ENCODE measurements at places on chromosomes 4 and X.

DNA sequence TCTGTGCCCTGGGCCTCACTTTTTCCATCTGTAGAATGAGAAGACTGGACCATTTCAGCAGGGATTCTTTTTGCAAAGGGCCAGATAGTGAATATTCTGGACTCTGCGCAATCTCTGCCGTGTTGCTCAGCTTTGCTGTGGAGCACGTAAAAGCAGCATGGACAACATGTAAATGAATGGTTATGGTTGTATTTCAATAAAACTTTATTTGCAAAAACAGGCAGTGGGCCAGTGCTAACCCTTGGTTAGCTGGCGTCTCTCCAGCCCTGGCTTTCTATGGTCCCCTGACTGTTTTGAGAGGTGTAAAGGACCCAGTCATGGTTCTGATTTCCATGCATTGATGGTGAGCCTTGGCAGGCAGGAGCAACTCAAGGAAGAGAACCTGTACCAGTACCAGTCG is 18.7 kb downstream of the WFS1 start:
- no peak for DNase-seq

- no peak for DNase-seq
Measured at GRCh38 chr4:139229534-139230039, 50.4 kb downstream of the MGARP start.

- peak; percentile 62 for DNase-seq
Measured at GRCh38 chr4:37685823-37686372, 278 bp downstream of the RELL1 start.

GRCh38 chr4:151462554-151462953 is 53.6 kb downstream of the FHIP1A start:
- DNase-seq, result no peak

DNA sequence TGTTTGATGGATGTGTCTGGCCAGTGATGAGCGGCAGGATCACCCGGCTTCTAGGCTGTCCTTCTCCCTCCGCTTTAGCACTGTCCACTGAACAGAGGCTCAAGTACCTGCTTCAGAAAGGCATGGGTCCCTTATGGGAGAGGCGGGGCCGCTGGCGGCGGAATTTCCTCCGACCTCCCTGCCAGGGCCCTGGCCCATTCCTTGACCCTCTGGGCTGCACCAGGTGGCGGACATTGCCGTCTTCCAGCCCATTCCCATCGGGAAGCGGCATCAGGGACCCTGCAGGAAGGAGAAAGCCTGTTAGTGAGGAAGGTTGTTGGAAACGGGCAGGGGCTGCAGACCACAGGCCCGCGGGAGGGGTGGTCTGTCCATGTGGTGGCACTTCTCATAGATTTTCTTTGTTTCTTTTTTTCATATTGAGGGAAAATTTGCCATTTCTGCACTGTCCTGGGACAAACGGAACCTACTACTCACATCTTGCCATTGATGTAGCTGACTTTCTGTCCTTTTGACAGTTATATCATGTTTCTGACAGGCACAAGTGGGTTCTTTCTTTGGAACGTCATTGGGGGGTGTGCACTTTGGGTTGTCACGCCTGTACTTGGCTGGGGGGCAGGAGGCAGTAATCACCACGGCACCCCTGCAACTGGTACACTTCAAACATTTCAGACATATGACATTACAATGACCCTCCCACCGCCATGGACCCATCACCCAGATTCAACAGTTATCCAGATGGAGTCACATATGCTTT is 6.1 kb downstream of the APLN start:
- DNase-seq, result no peak

- no peak for DNase-seq
Measured at GRCh38 chr4:178595500-178596138, 1153.4 kb upstream of the AGA start.

GRCh38 chr4:102137217-102137616 is 208.1 kb downstream of the SLC39A8 start:
- DNase-seq, result no peak

DNA sequence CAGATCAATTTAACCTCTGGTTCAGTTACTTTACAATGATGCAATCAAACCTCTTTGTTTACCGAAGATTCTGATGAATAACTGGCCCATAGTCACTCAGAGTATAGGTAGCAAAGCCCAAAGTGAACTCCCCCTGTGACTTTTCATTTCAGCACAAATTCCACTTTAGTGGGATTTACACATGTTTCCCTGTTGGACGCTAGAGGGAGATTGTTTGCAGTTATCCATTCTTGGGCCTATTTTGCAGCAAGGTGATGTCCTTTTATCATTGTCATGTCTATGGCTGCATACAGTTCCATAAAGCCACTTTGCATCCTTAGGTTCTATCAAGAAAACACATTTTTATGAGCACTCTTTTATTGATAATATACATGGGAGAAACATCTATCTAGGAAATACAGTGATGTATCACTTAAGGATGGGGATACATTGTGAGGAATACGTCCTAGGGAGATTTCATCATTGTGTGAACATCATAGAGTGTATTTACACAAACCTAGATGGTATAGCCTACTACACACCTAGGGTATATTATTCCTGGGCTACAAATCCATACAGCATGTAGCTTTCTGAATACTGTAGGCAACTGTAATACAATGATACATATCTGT is 14.5 kb upstream of the DKK2 start:
- no peak for DNase-seq

DNA sequence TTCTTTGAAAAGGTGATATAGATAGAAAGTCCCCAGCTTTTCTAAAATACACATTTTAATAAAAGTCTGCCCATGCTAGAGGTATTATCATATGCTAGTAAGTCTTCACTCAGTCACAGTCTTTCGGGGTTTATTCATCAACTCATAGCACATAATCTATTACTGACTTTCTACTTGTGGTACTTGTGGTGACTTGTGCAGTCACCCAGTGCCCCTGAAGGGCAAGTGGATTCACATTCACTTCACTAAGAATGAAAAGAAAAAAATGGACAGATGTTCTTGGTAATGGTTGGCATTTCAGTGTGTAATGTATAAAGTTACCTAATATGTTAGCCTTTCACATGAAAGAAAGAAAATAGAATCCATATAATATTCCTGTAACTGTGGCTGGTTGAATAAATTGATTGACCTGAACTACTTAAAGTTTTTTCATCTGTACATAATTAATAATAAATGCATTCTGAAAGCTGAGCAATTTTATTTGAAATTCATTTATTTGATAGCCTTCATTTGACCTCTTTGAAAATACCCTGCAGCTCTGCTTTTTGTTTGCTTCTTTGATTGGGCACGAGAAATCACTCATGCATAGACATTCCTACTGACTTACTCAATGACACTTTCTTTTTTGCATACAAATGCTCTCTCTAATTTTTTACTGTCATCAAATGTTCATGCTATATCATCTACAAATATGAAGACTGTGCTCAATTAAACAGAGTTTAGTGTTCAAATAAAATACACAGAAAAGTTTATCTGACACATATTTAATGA is 39.5 kb upstream of the ZNF330 start:
- DNase-seq, result no peak

GRCh38 chr4:162837679-162838078 is 329.0 kb downstream of the NAF1 start:
- DNase-seq, result no peak

GRCh38 chr4:17164666-17165065 is 266.2 kb upstream of the LDB2 start:
- no peak for DNase-seq

GRCh38 chr4:3284734-3285557 is 7.9 kb upstream of the RGS12 start:
- DNase-seq, result no peak

DNA sequence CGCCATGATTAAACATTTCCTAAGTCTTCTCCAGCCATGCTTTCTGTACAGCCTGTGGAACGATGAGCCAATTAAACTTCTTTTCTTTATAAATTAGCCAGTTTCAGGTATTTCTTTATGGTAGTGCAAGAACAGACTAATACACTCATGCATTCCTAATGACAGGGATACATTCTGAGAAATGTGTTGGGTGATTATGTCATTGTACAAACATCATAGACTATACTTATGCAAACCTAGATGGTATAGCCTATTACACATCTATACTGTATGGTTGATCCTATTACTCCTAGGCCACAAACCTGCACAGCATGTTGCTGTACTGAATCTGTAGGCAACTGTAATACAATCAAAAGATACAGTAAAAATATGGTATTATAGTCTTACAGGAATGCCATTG is 83.1 kb downstream of the ATOH1 start:
- no peak for DNase-seq

DNA sequence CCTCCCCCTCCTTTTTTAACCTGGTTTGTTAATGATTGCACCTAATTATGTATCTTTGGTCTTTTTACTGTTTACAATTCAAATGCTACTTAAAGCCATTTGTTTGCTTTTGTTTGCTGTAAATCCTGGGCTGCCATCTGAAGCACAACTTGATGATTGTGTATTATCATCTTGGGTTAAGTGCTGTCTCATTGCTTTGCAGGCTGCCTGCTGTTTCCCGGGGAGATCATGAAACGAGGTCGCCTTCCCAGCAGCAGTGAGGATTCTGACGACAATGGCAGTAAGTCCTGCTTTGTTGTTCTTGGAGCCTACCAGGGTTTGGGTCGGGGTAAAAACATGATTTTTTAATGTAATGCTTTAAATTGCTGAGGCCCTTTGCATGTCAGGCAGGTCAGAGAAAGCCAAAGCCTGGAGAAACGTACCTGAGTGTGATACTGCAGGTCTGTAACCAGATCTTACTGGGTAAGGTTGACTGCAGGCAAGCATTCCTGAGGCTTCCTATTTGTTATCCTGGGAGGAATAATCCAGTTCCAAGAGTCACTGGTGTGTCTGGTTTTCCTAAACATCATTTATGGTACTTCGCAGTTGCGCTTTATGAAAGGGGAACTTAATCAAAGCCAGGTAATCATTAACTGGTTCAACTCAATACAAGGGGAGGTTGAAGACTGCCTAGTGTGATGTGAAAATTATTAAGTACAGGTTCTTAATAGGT is 22.2 kb downstream of the JADE1 start:
- DNase-seq, result no peak

DNA sequence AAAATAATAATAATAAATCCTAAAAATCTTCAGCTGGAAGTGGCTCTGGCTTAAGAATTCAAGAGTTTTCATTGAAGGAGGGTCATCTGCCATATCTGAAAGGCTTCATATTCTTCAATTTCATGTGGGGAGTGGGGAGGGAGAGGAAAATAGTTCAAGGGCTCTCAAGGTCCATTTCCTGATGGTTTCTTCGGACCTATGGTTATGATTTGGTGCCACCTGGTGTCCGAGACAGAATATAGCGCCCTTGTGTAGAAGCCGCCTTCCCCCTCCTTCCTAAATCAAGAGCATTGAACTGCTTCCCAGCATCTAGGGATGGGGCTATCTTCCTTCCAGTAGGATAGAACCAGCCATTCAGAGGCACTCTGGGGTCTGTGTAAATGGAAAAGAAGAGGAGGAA is 34.3 kb downstream of the NLGN3 start:
- peak; percentile 32 for DNase-seq

DNA sequence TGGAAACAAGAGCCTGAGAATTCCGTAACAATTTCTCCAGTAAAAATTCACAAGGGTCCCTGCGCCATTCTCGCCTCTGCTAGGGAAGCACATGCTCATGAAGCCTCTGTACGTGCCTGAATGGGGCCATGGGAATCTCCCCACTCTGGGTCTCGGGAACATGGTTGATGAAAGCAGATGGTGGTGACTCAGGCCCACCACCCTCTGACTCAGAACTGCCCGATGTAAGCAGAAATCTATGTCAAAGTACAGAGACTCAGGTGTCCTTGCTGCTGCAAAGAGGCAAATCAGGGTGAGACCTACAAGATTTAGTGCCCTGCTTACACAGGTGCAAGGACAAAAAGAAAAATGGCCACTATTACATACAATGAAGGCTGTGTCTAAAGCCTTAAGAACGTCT is 65.0 kb downstream of the SCD5 start:
- DNase-seq, result no peak

DNA sequence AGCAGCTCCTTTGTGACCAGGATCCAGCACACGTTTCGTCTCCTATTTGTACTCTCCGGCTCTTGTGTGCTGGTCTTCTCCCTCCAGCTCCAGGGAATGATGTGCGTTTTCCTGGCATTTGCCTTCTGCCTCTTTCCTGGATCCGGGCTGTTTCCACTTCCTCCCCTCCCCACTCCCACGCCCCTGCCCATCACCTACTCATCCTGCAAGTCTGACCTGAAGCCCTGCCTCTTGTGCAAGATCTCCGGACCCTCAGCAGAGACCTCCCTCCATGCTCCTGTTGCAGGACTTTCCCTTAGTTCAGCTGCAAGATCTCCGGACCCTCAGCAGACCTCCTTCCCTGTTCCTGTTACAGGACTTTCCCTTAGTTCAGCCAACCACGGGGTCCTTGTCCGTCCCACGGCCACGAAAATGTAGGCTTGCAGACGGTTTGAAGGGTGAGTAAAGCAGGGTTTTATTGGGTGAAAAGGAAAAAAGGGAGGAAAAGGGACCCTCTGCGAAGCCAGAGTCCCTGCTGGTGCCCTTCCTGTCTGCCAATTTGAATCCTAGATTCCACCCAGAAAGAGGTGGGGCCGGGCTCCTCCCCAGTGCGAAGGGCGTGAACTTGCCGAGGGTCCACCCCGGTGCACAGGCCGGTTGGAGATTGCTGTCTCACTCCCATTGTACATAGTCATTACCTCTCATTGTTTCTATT is 74.4 kb upstream of the IRF2 start:
- DNase-seq, result no peak

GRCh38 chr4:149781150-149781549 is 34.5 kb downstream of the IQCM start:
- DNase-seq, result no peak

DNA sequence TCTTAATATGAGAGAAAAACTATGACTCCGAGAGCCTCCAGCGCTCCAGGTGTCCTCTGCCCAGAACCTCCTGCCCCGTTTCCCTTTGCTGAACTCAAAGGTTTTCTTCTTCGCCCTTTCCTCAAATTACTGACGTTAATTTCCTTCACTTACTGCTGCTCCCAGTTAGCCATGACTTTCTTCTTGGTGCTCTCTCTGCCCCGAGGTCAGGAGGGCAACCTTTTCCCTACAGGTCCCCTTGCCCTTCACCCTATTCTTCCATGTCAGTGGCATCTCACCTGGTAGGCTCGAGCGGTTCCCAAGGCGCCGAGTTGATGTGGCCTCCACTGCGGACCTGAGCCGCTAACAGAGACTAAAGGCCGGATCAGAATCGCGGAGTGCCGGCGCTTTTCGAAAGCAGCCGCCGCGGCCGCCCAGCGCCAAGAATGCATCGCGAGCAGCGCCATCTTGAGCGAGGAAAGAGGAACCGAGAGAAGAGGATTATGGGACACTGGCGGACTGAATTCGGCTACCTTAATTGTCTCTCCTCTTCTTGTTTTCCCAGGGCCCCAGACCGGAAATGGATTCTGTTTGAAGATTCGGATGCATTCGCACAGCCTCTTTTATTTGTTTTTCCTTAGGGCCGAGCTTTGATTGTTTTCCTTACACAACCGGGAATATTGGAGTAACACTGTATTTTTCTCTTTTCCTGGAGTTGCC is at the start of gene ABCB7:
ABCB7 (minus strand) TSS at position 457 of the 699 bp plus-strand sequence; CDS start at position 446, 11 bp downstream.
- peak; percentile 61 for DNase-seq
